Natural killer cell treated with Interleukin-12 subunit alpha and Interleukin-12 subunit beta and Interleukin-15 and Interleukin-18, amount 100 ng/mL, for 72 hours (primary cell): ENCODE measurements at places on chromosomes 2 and 18. TPM values are rescaled to one million over a fixed set of nuclear protein-coding genes. Genes with fewer than 3 reads are reported as not detected.

C2orf78 gene
- not detected for total RNA-seq

IGFBP5 gene
- 0.08 TPM for total RNA-seq

- H3K36me3 ChIP-seq, result no peaks in the 10 kb centered on the region
- H3K27ac ChIP-seq, result peak overlapping the region; percentile 26
Measured at GRCh38 chr2:152025678-152026287, 73.1 kb downstream of the CACNB4 start.

DNA sequence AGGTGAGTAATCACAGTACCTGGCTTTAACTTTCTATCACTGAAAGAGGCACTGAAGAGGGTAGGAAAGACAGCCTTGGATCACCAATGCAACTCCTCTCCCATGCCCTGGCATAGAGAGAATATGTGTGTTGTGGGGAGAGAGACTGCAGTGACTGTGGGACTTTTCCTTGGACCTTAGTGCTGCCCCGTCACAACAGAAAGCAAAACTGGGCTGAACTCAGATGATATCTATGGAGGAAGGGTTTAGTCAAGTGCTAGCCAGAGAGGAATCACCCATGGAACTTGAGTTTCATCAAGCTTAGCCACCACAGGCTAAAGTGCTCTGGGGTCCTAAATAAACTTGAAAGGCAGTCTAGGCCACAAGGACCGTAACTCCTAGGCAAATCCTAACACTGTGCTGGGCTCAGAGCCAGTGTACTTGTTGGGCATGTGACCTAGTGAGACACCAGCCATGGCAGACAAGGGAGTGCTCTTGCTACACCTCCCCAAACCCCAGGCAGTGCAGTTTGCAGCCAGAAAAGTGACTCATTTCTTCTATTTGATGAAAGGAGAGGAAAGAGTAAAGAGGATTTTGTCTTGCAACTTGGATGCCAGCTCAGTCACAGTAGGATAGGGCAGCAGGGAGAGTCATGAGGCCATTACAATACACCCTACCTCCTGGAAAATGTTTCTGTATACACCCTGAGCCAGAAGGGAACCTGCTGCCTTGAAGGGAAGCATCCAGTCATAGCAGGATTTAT, 105.8 kb upstream of the SPOPL start:
- H3K4me3 ChIP-seq, result no peak overlapping the region
- no peak for DNase-seq
- H3K36me3 ChIP-seq, result peaks cover 10% of the 10 kb centered on the region
- H3K27me3 ChIP-seq, result no peaks in the 10 kb centered on the region

DNA sequence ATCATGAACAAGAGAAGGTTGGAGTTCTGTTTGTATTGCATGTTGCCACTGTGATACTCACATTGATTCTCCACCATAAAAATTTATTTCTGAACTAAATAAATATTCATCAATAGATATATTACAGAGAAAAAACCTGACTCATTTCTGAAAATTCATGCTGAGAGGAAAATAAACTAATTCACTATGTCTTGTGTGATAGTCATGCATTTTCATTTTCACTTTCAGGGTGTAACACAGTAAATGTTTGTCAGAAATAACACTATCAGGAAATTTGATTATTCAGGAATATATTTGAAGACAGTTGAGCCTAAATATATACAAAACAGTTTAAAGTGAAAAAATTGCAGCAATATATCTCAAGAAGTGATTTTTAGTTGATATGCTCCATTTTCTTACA, 335.2 kb downstream of the KCNJ3 start:
- DNase-seq, result no peak
- H3K36me3 ChIP-seq, result no peaks in the 10 kb centered on the region
- H3K4me3 ChIP-seq, result no peak overlapping the region
- no peaks in the 10 kb centered on the region for H3K4me1 ChIP-seq

DNA sequence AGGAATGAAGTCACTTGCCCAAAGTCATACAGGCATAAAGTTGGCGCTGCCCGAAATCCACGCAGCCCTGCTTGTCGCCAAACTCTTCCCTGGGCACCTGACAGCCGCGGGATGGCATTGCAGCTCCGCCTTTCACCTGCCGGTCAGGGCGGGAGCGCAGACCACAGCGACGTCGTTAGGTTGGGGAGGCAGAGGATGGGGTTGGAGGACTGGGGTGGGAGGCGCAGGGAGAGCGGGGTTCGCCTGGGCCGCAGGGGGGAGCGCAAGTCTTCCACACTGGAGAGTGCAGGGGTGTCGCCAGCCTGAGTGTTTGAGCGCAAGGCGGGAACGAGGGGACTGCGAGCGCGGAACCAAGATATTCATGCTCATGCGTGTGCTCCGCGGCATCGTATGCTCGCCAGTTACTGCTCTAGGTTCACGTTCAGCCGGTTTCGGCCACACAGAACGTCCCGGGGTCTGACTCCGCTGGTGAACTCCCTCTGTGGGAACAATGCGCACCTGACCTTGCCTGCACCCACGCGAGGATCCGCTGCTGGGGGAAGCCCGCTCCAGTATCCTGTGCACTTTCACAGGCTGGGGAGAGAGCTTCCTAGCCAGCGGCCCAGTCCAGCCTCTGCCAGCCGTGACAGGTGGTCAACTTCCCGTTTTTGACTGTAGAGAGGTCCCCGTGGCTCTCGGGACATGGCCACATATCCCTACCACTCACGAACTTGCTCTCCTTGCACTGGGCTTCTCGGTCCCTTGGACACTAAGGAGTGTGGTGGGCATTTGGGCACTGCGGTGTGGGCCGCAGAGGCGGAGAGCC, 767 bp upstream of the NPPC start:
- H3K27ac ChIP-seq, result no peak overlapping the region
- no peaks in the 10 kb centered on the region for H3K4me1 ChIP-seq
- H3K36me3 ChIP-seq, result no peaks in the 10 kb centered on the region
- peak; percentile 59 for DNase-seq
- H3K4me3 ChIP-seq, result peak overlapping the region; percentile 57
- peaks cover 36% of the 10 kb centered on the region for H3K27me3 ChIP-seq

DNA sequence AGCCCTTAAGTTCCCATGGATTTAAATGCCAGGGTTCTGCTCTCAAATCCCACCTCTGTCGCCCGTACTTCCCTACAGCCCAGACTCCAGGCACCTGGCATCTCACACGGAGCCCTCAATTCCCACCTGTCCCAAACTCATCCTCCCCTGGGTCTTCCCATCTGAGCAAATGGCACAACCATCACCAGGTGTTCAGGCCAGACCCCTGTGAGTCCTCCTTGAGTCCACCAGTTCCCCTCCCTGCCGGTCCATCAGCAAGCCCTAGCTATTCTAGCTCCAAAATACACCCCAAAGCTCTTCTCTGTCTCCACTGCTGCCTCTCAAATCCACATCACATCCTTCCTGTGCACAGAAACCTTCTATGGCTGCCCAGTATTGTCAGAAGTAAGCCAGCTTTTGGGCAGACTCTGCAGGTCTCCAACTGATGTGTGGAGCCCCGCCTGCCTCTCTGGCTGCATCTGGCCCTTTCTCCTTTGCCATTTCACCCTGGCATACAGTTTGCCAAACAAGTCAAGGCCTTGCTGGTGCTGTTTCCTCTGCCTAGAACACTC, 67.7 kb downstream of the DNMT3A start:
- peak overlapping the region; percentile 62 for H3K4me3 ChIP-seq
- peak overlapping the region; percentile 83 for H3K27ac ChIP-seq
- H3K27me3 ChIP-seq, result no peaks in the 10 kb centered on the region
- H3K36me3 ChIP-seq, result no peaks in the 10 kb centered on the region
- peaks cover 29% of the 10 kb centered on the region for H3K4me1 ChIP-seq

GRCh38 chr2:216646116-216646515, 12.9 kb downstream of the IGFBP2 start:
- H3K36me3 ChIP-seq, result no peaks in the 10 kb centered on the region
- H3K27me3 ChIP-seq, result peaks cover 1% of the 10 kb centered on the region
- H3K4me3 ChIP-seq, result no peak overlapping the region
- no peak for DNase-seq

DNA sequence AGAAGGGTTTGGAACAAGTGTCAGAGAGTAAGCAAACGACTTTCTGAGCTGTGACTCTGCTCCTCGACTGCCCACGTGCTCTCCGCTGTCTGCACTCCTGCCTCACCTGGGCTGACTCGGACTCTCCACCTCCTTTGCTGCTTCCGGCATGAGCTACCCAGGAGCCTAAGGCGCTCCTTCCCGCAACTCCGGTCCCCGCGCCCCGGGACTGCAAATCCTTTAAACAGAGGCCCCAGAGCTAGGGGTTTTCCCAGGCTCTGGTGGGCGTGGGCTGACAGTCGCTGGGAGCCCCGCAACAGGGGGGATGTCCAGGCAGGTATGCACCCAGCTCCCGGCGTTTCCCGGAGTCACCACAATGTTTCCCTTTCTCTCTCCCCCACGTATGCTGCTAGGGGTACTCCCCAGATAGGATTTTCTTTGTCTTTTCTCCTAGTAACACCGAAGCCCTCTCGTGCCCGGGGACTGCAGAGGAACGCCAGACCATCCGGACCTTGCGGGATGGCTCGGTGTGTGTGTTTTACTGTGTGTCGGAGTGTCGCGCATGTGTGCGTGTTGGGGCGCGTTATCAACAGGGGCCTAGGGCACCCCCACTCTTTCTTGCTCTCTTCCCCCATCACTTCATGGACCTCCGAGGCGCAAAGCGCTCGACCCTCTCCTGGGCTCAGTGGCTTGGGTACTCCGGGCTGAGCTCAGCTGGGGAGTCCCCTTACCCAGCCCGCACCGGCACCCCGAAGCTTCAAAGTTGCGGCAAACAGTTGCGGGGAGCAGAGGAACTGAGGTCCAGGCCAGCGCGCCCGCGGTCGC, 691 bp upstream of the THSD7B start:
- peaks cover 32% of the 10 kb centered on the region for H3K27me3 ChIP-seq
- no peak overlapping the region for H3K27ac ChIP-seq
- H3K4me3 ChIP-seq, result no peak overlapping the region
- no peaks in the 10 kb centered on the region for H3K36me3 ChIP-seq
- no peak for DNase-seq

DNA sequence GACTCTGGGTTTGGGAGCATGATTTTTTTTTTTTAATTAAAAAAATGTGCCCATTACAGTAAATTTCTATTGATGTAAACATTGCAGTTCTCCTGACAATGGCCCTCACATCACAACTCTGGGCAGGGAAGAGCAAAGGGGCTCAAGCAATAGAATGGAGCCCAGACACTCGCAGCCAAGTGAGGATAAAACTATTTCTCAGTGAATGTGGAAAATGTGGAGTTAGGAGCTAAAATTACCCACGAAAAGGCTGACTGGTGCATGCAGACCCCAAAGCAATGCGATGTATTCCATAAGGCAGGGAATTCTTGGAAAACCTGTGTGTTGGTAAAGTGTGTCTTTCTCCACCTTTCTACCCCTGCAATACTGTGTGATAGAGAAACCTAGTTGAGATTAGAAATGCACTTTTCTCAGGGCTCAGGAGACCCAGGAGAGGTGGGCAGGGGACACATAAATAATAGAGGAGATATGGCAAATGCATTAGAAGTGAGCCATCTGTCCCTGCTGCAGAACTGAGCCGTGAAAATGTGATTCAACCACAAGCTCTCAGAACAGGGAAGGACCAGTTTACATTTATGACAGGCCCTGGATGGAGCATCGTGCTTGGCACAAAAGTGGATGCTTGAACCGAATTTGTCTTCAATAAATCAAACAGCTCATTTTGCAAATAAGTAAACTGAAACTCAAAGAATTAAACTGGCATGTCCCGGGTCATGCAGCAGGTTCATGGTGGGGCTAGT, 100.1 kb downstream of the MYCN start:
- no peak overlapping the region for H3K27ac ChIP-seq
- DNase-seq, result no peak
- H3K4me3 ChIP-seq, result no peak overlapping the region
- no peaks in the 10 kb centered on the region for H3K36me3 ChIP-seq

DNA sequence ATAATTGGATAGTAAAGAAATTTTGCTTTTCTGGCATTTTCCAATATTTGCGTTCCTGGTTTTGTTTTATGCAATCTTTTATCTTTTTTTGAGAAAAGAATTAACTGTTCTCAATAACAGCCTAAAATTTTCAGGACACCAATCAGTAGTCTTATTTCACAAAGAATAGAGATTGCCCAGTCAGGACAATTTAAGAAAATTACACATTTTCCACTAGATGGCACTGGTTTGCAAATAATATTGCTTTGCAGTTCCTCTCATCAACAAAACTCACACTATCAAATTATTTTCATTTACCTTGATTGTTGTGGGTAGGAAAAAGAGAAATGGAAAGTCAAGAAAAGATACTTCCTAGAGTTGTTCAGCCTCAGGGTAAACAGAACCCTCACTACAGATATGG, 2.4 kb upstream of the RBM45 start:
- no peak for DNase-seq
- H3K4me3 ChIP-seq, result no peak overlapping the region
- peaks cover 21% of the 10 kb centered on the region for H3K4me1 ChIP-seq
- H3K27ac ChIP-seq, result no peak overlapping the region
- H3K36me3 ChIP-seq, result no peaks in the 10 kb centered on the region
